ENCODE measurements at places on chromosomes 2 and 18. TPM values are rescaled to one million over a fixed set of nuclear protein-coding genes. Genes with fewer than 3 reads are reported as not detected.

INHA gene
- total RNA-seq: not detected

PCARE gene
- not detected for total RNA-seq

UPP2 gene
- total RNA-seq: not detected

CXCR4 gene
- 10.3 TPM for total RNA-seq

KLHL14 gene
- 14.0 TPM for total RNA-seq

PFN4 gene
- total RNA-seq: not detected

All from Peyer's patch (tissue), 4 donors.